HFF-Myc (cell line): ENCODE measurements at places on chromosomes 16 and 17.

GRCh38 chr17:63698381-63698885, 1.5 kb downstream of the LIMD2 start:
- DNase-seq = no peak

DNA sequence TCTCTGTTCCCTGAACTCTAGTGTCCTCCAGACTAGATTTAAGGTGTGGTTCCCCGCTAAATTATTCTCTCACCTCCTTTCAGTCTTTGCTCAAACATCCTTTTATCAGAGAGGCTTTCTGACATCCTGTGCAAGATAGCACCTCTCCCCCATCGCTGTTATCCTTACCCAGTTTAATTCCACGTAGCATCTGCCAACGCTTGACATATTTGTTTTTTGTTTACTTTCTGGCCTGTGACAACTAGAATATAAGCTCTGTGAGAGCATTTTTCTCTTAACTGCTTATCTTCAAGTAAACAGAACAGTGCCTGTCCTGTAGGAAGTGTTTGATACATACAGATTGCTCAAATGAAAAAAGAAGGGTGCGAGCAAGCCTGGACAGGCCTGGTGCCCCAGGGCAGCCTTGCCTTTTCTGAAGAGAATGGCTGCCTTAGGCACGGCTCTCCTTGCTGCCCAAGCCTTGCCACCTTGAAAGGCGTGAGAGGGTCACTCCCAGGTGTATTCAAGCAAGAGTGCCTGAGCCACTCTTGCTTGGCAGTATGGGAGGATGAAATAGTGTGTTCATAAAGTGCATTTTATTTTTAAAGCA, 9.7 kb downstream of the DYNLL2 start:
- DNase-seq = no peak

DNA sequence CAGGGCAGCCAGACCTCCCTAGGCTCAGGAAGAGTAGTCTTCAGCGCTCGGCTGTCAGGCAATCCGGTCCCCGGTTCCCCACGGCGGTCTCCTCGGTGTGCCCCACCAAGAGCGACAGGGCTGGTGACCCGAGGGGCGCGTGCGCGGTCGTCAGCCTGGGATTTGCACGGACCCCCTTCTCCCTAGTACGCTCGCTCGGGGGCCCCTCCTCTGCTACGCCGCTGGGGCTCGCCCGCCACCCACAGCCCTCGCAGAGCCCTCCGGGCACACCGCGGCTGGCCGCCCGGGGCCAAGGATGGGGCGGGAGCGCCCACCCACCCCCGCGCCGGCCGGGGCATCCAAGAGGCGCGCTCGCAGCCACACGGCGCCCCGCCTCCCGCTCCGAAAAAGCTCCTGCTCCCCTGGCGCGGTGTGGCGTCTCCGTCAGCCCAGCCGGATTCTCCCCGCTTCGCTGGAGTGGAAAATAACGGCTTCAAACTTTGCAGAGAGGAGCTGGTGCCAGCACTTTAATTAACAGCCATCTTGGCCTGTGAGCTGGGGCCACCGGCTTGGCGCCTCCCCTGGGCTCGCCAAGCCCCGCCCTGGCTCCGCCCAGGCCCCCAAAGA, 2.1 kb upstream of the C1QL1 start:
- DNase-seq = no peak

DNA sequence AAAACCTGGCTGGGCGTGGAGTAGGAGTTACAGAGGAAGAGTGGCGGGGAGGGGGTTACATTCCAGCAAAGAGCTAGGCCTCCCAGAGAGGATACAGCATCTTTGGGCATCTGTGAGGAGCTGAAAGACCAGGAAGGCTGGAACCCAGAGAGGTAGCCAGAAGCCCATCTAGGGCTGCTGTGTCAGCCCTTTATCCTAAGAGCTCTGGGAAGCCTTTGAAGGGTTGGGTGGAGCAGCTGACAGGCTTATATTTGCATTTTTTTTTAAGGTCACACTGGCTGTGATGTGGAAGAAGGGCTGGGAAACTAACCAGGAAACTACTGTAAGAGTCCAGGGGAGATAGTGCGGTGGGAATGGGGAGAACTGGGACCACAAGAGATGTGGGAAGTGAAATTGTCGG, 6.8 kb upstream of the CNOT1 start:
- DNase-seq = no peak

- no peak for DNase-seq
Measured at GRCh38 chr16:69131167-69131838, 1.1 kb downstream of the CHTF8 start.

GRCh38 chr17:28698253-28698941, 13.3 kb downstream of the PROCA1 start:
- no peak for DNase-seq

GRCh38 chr17:66814570-66814969, 20.3 kb upstream of the CACNG5 start:
- DNase-seq = no peak

DNA sequence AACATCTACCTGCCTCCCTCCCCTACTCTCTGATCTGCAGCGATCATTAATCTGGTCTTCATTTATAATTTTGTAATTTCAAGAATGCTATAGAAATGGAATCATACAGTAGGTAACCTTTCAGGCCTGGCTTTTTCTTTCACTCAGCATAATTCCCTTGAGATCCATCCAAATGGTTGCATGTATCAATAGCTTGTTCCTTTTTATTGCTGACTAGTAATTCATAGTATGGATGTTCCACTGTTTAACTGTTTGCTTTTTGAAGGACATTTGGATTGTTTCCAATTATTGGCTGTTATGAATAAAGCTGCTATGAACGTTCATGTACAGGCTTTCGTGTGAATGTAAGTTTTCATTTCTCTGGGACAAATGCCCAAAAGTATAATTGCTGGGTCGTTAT, 125.2 kb downstream of the USP31 start:
- no peak for DNase-seq
